CD4-positive, alpha-beta T cell (primary cell): ENCODE measurements at places on chromosomes 7 and 10. TPM values are rescaled to one million over a fixed set of nuclear protein-coding genes. Genes with fewer than 3 reads are reported as not detected.

DNA sequence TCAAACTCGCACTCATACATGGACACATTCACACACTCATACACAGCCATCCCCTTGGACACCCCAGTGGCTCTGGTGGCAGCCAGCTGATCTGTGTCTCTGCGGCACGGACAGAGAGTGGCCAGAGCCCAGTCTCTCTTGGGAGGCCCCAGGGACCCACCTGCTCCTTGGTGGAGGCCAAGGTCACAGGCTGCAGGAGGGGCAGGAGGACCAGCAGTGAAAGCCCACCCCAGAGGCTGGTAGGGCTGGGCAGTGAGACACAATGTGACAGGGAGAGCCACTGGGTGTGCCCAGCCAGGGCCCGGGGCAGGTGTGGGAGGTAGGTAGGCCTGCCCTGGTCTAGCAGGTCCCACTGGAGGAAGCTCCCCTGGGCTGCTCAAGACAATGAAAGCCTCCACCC lies 18.5 kb downstream of the SHH start:
- no peak overlapping the region for H3K27ac ChIP-seq
- DNase-seq = no peak
- H3K4me3 ChIP-seq = no peak overlapping the region
- H3K36me3 ChIP-seq = no peaks in the 10 kb centered on the region

DNA sequence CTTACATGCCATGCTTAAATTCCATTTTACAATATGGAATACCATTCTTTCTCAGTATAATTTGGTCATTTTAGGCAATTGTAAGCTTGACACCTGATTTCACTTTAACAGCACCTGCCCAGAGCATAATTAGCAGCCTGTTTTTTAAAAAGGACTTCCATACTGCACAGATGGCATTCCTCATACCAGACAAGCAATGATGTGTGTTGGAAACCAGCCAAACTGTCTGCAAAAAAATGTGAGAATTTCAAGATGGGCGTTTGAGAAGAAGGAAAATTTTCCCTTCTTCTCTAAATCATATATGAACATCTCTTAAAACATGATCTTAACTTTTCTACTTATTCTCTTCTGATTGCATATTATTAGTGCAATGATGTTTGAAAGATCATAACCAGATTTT lies 40.4 kb upstream of the AGMO start:
- H3K27ac ChIP-seq = no peak overlapping the region
- DNase-seq = no peak
- H3K36me3 ChIP-seq = no peaks in the 10 kb centered on the region
- H3K4me1 ChIP-seq = no peaks in the 10 kb centered on the region

DNA sequence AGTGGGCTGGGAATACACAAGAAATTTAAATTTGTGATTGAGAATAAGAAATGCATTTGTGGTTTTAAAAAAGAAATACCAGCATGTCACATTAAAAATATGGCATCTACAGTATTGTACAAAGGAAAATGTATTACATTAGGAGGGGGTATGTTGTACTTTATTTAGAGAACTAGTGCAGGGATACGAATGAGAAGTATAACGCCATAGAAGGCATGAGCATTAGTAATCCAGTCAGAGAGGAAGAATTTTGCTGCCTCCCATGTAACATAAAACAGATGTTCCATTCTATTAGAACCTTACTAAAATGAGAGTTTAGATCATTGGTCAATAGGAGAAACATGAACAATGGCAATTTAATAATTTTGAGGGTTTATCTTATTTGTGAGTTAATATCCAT lies 182.2 kb downstream of the ADK start:
- no peak overlapping the region for H3K27ac ChIP-seq
- H3K4me3 ChIP-seq = no peak overlapping the region
- no peak for DNase-seq
- H3K27me3 ChIP-seq = no peaks in the 10 kb centered on the region
- no peaks in the 10 kb centered on the region for H3K4me1 ChIP-seq
- H3K36me3 ChIP-seq = peaks cover 2% of the 10 kb centered on the region

DNA sequence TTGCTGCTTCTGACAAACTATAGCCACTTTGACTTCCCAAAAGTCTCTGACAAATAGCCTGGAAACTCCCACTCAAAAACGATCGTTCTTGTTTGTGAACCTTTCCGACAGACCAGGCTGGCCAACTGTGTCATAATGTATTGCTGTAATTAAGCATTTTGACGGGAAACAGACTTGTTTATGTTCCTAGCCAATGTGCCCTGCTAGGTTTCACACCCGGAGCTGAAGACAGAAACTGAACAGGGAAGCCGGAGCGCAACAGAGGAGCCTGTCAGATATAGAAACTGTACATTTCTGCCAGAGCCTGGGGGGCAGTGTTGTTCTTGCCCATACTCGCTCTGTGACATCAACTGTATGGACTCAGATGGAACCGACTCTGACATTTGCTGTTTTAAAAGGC lies 55.3 kb upstream of the C7orf33 start:
- H3K4me1 ChIP-seq = peaks cover 3% of the 10 kb centered on the region
- H3K36me3 ChIP-seq = no peaks in the 10 kb centered on the region
- H3K27ac ChIP-seq = no peak overlapping the region

DNA sequence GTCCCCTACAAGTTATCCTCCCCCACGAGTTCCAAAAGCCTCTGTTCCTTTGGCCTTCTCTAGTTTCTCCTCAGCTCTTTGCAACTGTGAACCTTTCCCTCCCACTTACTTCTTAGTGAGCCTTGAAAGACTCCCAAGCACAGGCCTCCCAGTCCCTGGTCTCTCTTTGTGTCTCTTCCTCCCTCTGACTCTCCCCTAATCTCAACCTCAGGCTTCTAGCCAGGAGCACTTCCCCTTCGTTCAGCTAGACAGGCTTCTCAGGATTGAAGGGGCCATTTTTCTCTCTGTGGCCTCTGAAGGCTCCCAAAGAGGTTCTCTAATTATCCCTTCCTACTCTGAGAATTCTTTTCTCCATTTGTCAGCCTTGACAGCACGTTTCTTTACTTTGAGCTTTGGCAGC lies 50.2 kb upstream of the PHYHIPL start:
- no peaks in the 10 kb centered on the region for H3K27me3 ChIP-seq
- no peaks in the 10 kb centered on the region for H3K4me1 ChIP-seq
- no peaks in the 10 kb centered on the region for H3K36me3 ChIP-seq
- no peak for DNase-seq
- no peak overlapping the region for H3K27ac ChIP-seq

DNA sequence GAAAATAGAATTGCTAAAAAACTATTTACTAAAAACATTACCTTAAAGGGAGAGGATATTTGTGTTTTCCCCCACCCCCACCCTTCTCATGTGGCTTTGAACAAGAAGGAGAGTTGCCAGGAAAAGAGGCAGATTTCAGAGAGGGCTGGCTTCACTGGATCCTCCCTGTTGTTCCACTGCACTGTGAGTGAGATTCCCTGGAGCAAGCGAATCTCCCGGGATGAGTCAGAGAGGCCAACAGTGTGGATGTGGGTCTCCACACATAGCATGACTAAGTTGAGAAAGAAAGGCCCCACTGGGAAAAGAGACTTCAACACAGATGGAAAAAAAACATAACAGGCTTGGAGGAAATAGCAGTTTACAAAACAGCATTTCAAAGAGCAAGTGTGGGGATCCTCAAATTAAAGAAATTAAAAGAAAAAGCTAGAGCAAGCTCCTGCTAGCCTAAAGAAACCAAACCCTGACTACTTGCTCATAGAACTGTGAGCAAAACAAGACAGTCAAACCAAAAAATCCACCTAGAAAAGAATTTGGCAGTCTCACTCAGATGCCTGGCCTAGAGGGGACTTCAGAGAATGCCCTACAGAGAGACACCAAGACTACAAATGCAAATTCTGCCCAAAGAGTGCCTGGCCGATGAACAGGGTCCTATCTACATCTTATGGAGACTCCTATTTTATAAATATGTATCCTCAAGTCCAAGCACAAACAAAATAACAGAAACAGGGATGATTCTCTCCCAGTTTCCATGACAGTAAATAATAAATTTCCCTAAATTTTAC lies 3.4 kb downstream of the CAV1 start:
- H3K27ac ChIP-seq = no peak overlapping the region
- no peak for DNase-seq
- peaks cover 24% of the 10 kb centered on the region for H3K4me1 ChIP-seq
- H3K27me3 ChIP-seq = peaks cover 44% of the 10 kb centered on the region
- no peaks in the 10 kb centered on the region for H3K36me3 ChIP-seq

DNA sequence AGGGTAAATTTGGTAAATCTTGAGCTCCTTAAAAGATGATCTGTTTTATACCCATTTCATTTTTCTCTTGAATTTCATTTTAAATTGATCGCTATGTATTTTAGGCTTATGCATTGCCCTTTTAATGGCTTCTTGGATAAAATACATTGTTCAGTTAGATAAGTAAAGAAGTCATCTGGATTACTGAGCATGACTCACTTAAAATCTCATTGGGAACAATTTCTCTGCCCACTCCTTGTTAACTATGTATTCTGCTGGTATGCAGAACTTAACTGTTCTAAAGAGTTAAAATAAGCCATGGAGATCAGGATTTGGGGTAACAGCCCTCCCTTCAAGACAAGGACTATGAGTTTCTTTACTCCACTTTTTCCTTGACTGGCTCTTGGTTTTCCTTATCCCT lies 134.2 kb downstream of the SND1 start:
- no peaks in the 10 kb centered on the region for H3K27me3 ChIP-seq
- no peaks in the 10 kb centered on the region for H3K4me1 ChIP-seq
- no peak overlapping the region for H3K4me3 ChIP-seq
- no peak overlapping the region for H3K27ac ChIP-seq

DNA sequence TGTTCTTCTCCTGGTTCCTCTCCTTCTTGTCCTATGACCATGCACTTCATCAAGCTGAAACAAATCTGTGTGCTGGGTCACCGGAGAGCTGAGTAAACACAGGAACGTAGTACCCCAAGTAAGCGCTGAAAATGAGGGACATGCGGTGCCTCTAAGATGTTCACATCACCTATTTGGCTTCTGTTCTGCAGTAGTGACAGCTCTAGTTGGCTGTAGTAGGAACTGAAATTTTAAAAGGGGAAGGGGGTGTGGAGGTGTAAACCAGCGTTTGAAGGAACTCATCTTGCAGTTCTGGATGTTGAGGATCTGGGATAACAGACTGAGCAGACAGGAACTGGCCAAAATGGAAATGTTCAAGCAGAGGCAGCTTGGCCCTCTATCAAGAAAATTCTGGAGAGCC lies 85.2 kb downstream of the WNT2 start:
- peaks cover 4% of the 10 kb centered on the region for H3K27me3 ChIP-seq
- no peaks in the 10 kb centered on the region for H3K36me3 ChIP-seq
- no peak overlapping the region for H3K27ac ChIP-seq
- no peak overlapping the region for H3K4me3 ChIP-seq
- DNase-seq = no peak

DNA sequence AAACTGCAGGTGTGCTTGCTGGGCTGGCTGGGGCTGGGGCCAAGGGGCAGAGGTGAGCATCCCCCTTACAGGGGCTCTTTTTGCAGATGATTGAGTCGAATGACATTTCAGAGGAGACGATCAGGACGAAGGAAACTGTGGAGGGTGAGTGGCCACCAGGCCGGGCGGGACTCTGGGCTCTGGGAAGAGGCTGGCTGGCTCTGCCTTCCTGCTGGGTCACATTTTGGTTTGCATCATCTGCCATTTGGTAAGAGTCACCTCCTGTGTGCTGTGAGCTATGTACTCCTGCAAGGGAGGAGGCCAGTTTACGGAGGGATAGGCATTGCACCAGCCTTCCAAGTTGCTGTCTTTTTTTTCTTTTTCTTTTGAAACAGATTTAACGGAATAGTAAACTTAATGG lies 73.0 kb upstream of the GTF2IRD1 start:
- no peak overlapping the region for H3K27ac ChIP-seq
- H3K4me1 ChIP-seq = no peaks in the 10 kb centered on the region

DNA sequence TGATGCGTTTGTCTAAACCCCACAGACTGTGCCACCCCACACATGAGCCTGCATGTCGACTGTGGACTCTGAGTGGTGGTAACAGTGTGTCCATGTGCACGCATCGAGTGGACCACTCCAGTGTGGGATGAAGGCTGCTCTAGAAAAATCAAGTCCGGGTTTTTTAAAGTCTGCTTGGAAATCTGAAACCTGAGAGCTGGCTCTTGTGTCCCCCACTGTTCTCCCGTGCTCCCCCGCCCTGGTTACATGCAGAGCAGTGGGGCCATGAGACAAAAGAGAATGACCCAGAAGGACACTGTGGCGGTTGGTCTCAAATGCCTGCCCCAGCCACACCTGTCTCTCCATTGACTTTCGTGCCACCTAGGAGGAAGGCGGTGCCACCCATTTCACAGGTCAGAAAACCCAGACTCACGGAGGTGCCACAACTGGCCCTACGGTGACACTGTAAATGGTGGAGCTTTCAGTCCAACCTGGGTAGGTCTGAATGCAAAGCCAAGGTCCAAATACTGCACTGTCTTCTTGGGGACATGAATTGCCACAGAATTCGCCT lies 27.3 kb upstream of the PWWP2B start:
- H3K27ac ChIP-seq = no peak overlapping the region
- H3K4me1 ChIP-seq = peaks cover 6% of the 10 kb centered on the region
- no peak for DNase-seq
- H3K36me3 ChIP-seq = no peaks in the 10 kb centered on the region

DNA sequence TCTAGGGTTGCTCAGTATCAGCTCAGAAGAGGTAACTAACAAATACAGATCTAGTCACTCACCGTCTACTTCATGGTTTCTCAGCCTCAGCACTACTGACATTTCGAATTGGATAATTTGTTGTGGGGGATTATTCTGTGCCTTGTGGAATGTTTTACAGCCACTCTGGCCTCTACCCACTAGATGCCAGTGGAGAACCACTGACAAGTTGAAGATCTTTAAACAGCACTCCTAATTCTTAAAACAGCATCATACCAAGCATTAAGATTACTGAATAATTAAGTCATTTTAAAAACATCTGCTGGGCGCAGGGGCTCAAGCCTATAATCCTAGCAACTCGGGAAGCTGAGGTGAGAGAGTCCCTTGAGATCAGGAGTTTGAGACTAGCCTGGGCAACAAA lies 82.6 kb downstream of the UPF2 start:
- no peak overlapping the region for H3K27ac ChIP-seq
- no peaks in the 10 kb centered on the region for H3K4me1 ChIP-seq
- H3K4me3 ChIP-seq = no peak overlapping the region
- no peaks in the 10 kb centered on the region for H3K27me3 ChIP-seq

DNA sequence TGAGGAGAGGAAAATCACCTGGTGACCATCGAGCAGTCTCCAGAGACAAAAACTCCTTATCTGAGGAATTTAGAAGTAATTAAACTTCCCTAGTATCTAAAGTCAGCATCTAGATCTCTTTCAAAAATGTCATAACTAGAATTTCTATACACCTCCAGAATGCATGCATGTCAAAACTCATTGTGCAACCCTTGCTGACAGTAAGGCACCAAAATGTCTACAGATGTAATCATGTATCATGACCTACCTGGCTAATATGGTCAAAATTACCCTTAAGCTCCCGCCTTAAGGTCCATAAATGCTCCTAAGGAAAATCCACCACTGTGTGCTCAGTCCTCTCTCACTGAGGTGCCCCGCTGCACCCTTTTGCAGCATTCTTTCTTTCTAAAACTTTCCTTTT lies 16.4 kb upstream of the LGI1 start:
- no peak overlapping the region for H3K27ac ChIP-seq
- H3K4me3 ChIP-seq = no peak overlapping the region
- no peaks in the 10 kb centered on the region for H3K4me1 ChIP-seq

The CDNF gene
- total RNA-seq = 3.7 TPM

The CYP2E1 gene
- total RNA-seq = 1.6 TPM

The EFCAB10 gene
- 1.1 TPM for total RNA-seq

The SRRT gene
- 382 TPM for total RNA-seq

The BAMBI gene
- 2.5 TPM for total RNA-seq
